ENCODE measurements at places on chromosomes 6 and 20.

GRCh38 chr6:2909718-2910117 lies 6.6 kb upstream of the SERPINB9 start:
- no peak for DNase-seq

DNA sequence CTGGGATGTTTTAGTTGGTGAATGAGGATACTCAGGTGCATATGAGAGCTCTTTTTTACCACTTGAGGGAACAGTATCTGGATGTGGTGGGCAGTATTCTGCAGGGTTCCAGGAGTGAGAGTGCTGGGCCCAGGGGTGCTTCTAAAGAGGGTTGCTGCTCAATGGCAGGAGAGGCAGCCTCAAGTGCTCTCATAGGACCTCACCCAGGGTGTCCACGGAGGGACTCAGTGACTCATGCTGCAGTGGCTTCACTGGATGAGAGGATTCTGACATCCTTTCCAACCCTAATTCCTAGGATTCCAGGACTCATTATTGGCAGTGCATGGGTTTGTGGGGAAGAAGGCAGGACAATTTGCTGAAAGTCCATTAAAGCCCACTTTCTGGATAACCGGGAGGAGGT lies 176.6 kb upstream of the FERMT1 start:
- no peak for DNase-seq

DNA sequence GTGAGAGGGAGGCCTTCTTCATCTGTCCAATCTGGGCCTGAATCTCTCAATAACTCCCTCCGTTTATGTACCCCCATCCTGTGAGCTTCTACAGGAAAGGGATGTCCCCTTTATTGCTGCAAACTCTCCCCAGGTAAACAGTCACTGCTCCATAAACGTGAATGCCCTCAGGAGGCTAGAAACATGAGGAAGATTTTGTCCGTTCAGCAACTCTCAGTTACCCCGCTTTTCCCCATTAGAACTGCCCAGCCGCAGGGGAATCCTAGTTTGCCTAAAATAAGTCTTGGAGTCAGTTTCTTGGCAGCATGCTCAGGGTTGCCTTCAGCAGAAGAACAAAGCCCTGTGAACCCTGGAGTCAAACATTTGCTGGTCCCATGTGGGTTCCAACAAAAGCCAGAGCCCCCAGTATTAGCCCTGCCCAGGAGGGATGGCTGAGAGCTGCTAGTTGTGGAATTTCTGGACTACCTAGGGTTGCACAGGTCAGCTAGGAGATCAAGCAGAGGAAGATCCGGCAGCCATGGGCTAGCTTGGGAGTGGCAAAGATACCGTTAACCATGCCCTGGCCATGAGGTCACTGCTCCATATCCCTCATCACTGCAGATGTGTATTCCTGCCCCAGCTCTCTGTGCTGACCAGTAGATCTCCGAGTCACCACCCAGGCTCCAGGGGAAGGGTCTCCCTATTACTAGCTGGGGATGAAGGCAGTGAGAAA lies 640 bp downstream of the LRRN4 start:
- no peak for DNase-seq

DNA sequence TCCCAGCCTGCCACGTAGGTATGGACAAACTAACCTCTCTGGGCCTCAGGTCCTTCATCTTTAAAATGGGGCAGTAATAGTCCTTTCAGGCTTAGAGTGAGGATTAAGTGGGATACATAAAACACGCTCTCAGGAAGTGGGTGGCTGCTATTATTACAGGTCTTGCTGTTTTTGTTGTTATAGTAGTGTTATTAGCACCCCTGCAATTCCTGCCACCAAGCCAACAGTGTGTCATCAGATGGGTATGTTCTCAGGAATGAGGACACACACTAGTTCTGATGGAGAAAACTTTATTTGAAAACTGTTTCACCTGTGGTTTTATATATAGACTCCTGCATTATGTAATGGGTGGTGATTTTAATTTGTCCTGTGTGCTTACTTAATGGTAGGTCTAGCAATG lies 131.7 kb downstream of the LRRC1 start:
- DNase-seq, result peak; percentile 67

DNA sequence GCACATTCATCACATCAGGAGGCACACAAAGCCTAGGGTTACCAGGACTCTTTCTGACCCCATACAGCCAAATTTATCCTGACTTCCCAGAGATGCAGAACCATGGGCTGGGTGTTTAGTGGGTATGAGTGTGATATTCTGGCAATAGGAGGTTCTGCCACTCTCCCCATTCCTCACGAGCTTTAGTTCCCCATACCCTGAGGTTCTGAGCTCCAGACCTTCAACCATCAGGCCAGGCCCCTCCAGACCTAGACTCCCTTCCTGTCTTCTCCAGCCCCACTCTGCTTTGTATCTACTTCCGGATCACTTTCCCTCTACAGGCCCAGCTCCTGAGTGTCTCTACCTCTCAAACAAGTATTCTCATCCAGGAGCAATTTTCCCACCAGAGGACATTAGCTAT lies 4.4 kb downstream of the HLA-F start:
- DNase-seq, result no peak

DNA sequence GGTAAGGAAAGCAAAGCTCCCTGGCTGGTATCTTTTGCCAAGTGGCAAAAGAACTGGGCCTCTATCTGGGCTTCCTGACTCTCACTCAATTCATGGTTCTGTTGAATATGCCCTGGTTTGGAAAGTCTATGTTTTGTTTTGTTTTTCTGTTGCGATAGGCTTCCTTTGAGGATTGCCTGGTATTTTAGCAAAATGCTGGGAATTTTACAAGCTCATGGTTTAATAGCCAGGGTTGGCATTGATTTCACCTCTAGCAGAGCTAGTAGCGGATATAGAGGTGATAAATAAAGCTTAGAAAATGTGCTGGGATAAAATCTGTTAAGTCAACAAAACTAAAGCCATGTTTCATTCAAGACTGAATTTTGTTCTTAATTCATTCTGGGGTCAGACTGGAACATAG lies 109.9 kb downstream of the RNF144B start:
- DNase-seq, result no peak

DNA sequence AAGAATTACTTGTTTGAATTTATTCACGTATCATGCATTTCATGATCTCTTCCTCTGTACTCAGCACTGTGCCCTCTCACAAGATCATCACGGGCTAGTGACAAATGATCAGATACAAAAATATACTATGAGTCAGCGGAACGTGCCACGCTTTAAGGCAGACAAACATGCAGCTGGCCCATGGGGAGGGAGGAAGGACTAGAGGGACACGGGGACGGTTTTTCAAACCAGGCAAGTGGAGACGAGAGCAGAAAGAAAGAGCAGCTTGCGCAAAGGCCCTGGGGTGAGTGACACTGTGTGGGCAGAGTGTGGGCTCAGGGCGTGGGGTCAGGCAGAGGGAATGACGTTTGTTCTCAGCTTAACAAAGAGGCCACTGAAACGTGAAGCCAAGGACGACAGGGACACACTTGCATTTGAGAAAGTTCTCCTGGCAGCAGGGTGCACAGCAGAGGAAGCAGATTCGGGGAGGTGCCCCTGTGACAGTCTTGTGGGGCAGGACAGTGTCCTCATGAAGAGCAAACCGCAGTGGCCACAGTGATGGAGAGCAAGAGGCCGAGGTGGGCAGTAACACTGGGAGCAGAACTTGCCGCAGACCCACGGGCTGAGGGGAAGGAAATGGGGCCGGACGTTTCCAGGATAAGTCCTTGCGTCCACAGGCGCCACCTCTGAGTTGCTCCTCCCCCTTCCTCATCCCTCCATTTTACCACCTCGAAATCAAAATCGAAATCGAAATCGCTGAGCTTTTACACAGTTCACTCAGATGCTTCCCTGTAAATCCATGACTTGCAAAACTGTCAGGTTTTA lies 6.9 kb upstream of the RPS6KA2 start:
- DNase-seq, result peak; percentile 66

DNA sequence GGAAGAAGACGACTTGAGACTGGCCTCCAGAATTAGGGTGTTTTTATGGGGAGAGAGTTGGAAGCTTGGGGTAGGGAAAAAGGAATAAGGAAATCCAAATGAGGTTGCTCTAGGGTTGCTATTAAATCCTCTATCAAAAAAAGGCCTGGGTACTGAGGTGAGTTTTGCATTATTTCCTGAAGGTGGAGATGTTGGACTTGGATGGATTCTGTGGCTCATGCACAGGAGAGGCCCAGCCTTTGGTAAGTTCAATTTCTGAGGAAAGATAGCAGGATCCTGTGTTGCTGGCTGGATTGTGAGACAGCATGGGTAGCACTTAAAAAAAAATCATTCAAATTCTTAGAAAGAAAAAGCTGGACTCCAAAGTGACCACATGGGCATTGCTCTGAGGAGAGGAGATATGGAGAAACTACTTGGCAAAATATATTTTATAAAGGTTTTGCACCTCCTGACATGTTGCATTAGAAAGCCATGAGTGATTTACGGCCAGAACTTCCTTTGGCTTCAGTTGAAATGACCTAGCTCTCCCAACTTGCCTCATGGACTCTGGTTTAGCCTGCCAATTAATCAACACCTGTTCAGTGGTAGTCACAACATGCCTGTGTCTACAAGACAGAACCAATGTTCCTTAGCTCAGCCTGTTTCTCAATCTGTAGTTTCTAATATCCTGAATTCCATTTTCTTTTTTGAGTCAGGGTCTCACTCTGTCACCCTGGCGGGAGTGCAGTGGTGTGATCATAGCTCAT lies 152.1 kb upstream of the RALGAPA2 start:
- DNase-seq, result no peak

DNA sequence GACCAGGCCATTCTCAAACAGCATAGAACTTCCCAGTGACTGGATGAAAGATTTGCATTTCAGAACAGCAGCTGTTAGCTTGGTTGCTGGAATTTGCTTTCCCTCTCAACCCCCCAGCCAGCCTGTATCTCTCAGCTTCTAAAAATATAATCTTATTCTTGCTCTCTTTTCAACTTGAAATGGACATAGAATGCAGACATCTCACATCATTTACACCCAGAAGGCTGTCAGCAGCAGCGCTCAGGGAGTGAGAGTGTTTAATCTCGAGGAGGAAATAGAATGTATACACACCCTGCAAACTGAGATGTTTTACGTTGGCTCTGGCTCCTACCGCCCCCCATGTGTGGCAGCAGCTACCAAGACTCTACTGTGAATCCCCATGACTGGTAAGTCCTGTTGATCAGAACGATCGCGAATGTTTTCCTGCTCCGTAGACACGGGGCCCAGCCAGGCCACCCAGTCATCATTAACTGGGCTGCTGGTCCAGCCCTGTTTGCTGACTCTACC lies 163.4 kb upstream of the SLC24A3 start:
- no peak for DNase-seq

GRCh38 chr6:41780551-41781365 lies at the start of gene PRICKLE4:
Gene PRICKLE4 (plus strand): TSS chr6:41780782. CDS start chr6:41783474, 2,692 bp downstream.
- peak; percentile 45 for DNase-seq

DNA sequence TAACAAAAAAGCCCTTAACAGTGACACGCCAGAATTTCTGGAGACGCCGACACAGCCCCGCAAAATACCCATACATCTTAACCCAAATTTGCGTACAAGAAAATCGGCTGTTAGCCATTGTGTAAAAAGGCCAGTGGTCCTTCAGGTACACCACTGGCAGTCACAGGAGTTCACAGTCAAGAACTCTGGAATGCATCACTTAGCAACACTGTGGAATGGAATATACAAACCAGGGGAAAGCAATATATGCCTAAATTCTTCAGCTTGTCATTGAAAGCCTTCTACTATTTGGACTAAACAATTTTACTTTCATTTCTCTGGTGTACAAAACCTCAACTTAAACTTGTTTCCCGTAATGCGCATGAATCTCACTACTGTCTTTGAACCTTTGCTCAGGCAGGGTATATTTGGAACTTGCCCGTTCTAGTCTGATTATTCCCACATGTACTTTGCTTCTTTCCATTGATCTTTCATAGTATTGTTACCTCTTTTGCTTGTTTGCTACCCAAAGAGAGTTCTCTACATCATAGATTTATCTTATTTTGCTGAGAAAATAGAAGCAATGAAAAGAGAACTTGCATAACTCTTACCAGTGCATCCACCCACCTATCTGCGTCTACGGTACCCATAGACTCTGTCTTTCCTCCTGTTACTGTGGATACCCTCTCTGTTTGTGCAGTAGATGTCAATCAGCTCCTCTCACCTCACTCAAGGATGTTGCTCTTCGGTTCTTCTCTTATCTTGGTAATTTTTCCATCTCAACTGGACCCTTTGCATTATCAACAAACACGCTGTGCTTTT lies at the start of gene ARMH2:
TSS of gene ARMH2 (minus strand) at position 178 of the 801 bp plus-strand sequence. CDS start at position 118, 60 bp downstream.
- DNase-seq, result no peak

DNA sequence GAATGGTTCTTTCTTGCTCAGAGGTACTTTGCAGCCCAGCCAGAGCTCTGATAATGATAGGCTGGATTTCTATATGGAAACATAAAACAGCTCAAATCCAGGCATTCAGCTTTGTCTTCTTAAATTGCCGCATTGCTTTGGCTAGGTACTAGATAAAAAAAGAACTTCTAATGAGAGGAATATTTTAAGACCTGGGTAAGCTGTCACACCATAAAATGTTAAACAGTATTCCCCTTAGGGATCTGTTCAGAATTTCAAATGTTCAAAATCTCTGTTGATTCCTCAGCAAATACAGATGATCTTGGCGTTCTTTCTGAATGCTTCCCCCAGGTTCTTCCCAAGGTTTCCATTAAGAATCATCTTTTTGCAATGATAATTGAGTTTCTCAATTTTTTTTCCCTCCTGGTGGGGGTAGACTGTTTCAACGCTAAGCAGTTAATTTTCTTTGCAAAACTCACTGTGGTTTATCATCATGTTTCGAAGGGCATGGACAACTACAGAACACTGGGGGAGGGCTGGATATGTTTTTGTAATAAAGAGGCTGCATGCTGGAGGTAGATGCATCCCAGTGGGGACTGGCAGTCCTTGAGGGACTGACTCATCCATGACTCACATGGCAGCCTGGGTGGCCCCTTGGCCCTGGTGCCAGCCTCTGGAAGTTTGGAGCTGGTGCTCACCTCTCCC lies 31.0 kb downstream of the TIAM2 start:
- DNase-seq, result peak; percentile 64

DNA sequence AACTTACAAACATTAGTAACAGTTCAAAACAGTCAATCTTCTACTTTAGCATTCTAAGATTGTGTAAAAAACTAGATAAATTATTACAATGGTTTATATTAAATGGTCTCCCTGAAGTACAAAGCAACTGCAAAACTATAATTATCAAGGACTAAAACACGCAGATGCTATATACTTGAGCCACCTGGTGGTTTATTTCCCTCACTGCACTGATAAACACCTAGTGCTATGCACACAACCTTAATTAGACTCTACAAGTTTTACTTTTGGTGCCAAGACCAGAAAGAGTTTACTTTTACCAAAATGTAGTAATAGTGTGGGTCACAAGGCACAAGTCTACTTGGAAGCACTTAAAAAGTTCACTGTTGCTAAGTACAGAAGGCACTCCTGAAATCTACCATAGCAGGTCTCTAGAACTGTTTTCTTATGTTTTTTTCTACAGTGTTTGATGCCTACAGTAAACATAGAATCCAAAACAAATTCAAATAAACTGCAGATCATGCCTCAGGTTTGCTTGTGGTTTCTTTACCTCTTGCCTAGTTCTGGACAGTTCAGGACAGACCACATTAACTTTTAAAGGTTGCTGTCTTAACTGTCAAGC lies 49.2 kb downstream of the GMDS start:
- DNase-seq, result peak; percentile 86

- no peak for DNase-seq
Observed at GRCh38 chr6:161413355-161413771, 139.5 kb upstream of the AGPAT4 start.

GRCh38 chr6:33377171-33377570 lies 14.5 kb upstream of the KIFC1 start:
- no peak for DNase-seq

All from dermis blood vessel endothelial cell (primary cell).